Thoracic aorta (tissue), 2 donors: ENCODE measurements at places on chromosomes 16 and 17. TPM values are rescaled to one million over a fixed set of nuclear protein-coding genes. Genes with fewer than 3 reads are reported as not detected.

RHBDF2 gene
- total RNA-seq: 153 TPM

CDH3 gene
- not detected for total RNA-seq

GPR142 gene
- not detected for total RNA-seq

SHISA9 gene
- total RNA-seq: 3.4 TPM

PROCA1 gene
- total RNA-seq: 1.8 TPM

DNA sequence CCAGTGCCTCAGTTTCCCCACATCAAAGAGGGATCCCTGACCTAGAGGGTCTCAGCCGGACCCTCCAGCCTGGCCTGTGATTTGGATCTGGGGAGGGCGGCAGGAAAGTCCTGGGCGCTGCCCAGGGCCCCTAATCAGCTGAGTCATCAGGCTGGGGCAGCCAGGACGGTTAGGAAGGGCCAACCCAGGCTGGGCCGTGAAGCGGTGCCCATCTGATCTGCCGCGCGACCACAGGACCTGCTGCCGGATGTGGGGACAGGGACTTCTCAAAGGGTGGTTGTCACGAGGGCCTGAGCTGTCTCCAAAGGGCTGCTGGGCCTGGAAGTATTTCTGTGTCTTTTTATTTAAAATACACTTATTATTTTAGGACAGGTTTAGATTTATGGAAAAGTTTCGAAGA is 4.4 kb downstream of the TPSAB1 start:
- no peak for DNase-seq

GRCh38 chr17:14091367-14091766 is 22.1 kb downstream of the COX10 start:
- no peak for DNase-seq

DNA sequence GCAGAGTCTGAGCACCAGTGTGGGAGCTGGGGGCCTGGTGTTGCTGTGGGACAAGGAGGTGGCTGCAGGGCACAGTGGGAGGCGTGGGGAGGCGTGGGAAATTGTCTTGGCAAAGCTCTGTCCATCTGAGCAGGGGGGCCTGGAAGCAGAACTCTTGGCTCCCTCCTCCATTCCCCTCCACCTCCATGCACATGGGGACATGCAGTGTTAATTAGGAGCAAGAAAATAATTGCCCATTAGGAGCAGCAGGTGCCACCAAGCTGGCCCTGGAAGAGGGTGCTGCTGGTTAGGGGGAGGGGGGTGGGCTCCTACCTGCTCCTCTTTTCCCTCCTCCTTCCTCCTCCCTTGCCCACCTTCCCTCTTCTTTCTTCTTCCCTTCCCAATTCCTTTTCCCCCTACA is 4.5 kb downstream of the TTYH2 start:
- no peak for DNase-seq

DNA sequence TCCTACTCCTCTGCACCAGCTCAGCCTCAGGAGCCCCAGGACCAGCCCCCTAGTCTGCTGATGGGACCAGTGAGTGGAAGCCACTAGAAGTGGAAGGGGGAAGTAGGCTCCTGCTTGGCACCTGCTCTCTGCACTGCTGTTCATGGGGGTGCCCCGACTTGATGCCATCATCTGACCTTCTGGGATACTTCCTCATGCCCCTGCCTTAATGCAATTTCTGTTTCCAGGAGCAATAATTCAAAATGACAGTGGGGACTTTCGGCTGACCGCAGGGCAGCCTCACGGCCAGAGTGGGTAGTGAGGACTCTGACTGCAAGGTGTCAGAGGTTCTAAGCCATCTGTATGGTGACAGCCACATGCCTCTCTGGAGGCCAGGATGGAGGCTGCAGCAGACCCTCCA is 196.4 kb upstream of the WSCD1 start:
- DNase-seq: no peak

- no peak for DNase-seq
Observed at GRCh38 chr17:28327709-28328108, 7.6 kb downstream of the IFT20 start.

GRCh38 chr16:81780350-81780749 is 1.3 kb downstream of the PLCG2 start:
- DNase-seq: no peak

DNA sequence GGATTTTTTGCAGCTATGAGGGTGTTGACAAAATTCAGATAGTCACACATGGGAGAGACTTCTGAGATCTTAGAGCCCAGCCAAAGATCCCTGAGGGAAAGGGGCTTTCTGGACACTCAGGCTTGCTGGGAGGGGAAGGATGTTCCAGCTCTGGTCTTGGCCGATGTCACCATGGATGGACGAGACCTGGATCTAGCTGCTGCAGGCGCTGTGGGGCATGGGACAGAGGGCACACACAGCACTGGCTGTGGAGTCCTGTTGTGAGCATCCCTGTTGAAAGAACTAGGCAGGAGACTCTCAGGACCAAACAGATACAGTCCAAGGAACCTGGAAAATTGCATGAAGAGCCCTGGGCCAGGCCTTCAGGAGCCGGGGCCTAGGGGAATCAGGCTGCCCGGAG is 80.1 kb upstream of the SDK2 start:
- DNase-seq: no peak

GRCh38 chr17:36614933-36615332 is 13.6 kb downstream of the MRM1 start:
- no peak for DNase-seq

DNA sequence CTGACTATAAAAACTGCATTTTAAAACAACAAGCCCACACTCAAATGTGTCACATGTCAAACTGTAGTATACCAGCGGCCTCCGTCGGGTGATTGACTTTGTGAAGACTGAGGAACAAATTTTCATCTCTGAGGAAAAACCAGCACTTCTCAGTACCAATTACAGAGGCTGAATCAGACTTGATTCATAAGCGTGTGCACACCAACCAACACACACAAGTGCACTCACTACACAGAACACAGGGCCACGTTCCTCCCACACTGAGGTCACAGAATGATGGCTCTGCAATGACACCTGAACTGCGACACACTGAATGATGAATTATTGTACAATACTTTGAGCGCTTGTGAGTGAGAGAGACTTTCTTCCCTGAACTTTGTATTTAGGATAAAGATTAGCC is 29.6 kb downstream of the XPO6 start:
- DNase-seq: no peak
